ENCODE measurements at places on chromosomes 12 and 14.

GRCh38 chr14:92328664-92329255 lies 5.8 kb downstream of the SLC24A4 start:
- no peak for DNase-seq

DNA sequence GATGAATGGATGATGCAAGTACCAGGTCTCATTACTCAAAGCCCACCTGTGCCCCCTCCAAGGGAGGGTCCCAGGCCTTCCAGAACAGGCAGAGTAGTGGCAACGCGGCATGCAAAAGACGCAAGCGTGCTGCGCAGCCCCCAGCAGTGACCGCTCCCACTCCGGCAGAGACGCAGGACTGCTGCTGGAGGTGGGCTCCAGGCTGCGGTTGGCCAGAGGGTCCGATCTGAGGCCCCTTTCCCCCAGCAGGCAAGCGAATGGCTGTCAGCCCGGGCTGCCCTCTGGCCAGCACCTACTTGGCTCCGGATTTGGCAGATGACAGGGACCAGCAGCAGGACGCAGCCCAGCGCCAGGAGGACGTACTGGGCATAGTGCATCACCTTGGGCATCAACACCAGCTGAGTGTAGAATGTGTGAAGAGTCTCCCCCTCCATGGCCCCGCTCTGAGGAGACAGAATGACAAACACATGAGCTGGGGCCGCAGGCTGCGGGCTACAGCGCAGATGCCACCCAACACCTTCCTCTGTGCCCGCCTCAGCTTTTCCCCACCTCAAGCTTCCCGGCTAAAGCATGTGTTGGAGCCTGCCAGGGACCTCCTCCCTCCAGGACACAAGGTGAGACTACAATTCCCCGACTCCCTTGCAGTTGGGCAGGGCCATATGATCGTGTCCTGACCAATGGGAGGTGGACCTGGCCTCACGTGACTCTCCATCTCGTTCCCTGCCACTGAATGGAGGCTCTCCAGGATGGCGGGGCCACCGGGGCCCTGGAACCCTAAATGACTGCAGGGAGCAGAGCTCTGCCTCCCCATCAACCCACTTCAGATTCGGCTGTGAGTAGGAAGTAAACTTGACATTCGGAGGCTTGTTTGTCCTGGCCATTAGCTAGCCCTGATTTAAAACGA lies 77.4 kb downstream of the SCARB1 start:
- DNase-seq: no peak

- DNase-seq: no peak
Observed at GRCh38 chr12:103769240-103769945, 71.6 kb downstream of the NT5DC3 start.

- DNase-seq: no peak
Observed at GRCh38 chr12:116273813-116274550, 3.5 kb downstream of the MED13L start.

GRCh38 chr14:20626274-20626673 lies 15.2 kb downstream of the OR6S1 start:
- no peak for DNase-seq

DNA sequence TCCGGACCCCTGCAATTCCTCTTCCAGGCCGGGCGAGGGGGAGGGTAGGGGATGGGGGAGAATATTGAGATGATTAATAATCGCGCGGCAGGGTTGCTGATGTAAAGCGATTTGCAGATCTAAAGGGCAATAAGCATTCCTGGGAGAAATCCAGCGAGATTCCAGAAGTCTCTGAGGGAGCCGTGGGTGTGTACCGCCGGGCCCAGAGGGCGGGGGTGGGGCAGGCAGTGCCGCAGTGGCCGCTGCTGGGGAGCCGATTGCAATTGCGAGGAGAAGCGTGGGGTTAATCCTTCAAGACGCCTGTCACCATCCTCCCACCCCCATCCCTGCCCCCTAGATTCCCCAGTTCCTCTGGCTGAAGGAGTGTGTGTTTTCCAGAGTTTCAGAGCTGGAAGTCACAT lies 16.4 kb downstream of the FOS start:
- DNase-seq: no peak

GRCh38 chr12:3405821-3406220 lies 85.2 kb upstream of the PRMT8 start:
- no peak for DNase-seq

GRCh38 chr12:114740448-114740847 lies 56.5 kb upstream of the TBX3 start:
- no peak for DNase-seq

GRCh38 chr14:46381674-46382073 lies 269.9 kb downstream of the RPL10L start:
- no peak for DNase-seq

DNA sequence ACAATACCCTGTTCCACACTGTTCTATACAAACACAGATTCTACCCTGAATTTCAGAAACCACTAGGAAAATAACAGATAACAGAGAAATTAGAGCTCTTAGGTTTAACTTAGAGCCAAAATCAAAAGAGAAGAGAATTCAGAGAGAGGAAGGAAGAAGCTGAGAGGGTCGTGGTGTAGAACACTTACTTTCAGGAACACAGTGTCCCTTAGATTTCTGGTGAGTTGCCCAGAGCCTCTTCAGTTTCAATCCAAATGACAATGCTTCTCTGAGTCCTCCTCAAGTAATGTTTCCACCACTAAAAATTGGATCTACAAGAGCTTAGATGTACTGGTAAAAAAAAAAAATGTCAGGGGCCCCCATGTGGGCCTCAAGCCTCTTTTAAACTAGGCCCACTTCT lies 2.6 kb downstream of the YAF2 start:
- no peak for DNase-seq

GRCh38 chr12:54497883-54498282 lies 331 bp downstream of the NCKAP1L start:
- DNase-seq: no peak

- no peak for DNase-seq
Observed at GRCh38 chr12:63206909-63207308, 55.9 kb upstream of the AVPR1A start.

DNA sequence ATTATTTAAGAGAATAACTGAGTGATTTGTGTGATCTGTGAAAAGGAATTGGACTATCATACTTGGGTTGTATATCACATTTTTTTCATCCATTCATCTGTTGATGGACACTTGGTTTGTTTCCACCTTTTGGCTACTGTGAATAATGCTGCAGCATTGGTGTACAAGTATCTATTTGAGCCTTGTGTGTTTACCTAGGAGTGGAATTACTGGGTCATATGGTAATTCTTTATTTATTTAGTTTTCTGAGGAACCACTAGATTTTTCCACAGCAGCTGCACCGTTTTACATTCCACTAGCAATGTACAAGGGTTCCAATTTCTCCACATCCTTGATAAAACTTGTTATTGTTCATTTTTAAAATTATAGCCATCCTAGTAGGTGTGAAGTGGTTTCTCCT lies 56.1 kb downstream of the APAF1 start:
- DNase-seq: no peak

DNA sequence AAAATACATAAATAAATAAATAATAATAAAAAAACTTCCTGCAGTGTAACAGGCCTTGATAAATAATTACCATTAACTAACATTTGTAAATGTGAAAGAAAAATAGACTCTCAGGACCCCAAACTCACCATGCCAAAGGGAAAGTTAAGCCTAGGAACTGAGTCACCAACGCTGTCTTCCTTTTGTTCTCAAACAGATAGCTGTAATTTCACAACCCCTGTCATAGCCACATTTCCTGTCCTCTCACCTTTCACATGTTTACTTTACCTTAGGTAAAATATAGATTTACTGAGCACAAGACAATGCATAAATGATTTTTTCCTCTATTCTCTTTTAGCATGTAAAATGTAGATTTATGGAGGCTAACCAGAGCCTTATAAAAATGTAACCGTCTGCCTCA lies 35.9 kb upstream of the CHST11 start:
- DNase-seq: no peak

DNA sequence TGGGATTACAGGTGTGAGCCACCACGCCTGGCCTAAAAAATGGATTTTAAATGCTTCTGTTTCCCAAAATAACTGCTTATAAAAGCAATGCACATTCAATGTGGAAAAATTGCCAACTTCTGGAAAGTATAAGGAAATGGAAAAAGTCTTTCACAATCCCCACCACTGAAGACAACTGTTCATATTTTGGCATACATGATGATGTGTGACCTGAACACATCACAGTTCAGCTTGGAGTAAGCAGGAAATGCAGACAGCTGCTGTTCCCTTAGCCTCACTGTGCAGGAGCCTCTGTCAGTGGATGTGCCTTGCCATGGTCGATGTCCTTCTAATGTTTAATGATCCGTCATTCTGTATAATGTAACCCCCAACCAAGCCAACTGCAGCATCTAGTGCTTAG lies 5.2 kb downstream of the MTERF2 start:
- no peak for DNase-seq

GRCh38 chr12:89069431-89069830 lies 282.9 kb downstream of the DUSP6 start:
- DNase-seq: no peak

DNA sequence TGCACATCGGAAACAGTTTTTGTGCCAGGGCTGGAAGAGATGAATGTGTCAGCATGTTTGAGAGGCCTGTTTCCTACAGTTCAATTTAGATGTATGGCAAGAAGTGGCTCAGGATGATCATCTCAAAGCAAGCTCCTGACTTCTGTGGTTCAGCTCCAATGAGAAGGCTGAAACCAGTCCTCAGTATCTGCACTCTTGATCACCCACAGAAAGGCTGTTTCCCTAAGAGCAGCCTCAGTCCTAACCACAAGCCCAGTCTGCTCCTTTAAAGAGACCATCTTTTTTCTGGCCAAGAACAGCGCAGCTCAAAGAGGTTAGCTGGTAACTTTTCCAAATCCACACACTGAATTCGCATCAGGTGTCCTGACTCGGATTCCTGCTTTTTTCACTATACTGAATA lies 19.2 kb downstream of the CSRP2 start:
- no peak for DNase-seq

DNA sequence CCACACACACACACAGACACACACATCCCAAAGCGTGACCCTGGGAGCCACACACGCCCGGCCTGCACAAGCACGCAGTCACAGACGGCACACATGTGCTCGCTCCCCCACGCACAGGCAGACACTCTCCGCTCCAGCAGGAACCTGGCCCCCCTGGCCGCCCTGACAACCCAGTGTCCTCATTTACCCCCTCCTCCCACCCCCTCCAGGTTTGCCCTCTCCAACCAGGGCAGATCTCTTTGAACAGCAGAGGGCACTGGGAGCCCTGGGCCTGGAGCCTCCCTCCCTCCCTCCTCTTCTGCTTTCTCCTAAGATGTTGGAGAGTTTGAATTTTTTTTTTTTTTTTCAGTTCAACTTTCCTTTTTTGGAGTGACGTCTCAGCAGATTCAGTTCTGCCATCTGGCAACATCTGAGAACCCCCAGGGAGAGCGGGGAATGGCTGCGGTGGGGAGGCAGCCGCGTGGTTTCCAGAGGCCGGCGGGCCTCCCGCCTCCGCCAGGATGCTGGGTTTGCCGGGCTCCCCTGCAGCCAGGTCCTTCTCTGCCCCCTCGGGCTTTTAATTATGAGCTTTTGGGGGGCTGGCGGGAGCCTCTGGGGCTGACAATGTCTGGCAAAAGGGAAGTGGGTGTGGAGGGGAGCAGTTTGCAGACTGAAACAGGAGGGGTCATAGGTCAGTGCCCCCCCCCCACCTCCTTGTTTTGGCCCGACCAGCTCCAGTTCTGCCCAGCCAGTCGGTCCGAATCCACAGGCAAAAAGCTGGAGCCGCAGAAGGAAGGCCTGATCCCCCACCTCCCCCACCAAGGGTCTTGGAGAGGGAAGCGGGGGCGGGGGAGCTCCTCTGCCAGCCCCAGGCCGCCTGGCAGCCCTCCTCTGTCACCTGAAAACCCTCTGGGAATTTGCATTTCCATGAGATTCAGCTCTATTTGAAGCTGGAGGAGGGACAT lies 1.3 kb upstream of the NCOR2 start:
- no peak for DNase-seq

DNA sequence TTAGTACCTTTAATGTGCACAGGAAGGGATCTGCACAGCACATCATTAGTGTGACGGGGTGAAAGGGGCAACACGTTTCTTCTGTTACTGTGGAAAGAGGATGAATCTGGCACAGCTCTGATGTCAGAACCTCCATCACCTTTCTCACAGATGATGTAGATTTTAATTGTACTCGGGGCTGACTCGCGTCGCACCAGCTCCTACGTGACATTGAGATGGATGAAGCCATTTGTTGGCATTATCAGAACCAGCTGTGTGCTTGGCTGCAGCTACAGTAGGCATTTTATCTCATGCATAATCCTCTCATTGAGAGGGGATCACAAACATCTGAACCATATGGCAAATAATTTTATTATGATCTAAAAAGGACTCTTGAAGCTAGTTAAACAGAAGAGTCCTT lies 173.6 kb downstream of the PDZRN4 start:
- DNase-seq: no peak

- no peak for DNase-seq
Observed at GRCh38 chr12:69008520-69008919, 75.5 kb upstream of the CPM start.

GRCh38 chr14:54935958-54936357 lies 33.3 kb upstream of the GCH1 start:
- DNase-seq: no peak

DNA sequence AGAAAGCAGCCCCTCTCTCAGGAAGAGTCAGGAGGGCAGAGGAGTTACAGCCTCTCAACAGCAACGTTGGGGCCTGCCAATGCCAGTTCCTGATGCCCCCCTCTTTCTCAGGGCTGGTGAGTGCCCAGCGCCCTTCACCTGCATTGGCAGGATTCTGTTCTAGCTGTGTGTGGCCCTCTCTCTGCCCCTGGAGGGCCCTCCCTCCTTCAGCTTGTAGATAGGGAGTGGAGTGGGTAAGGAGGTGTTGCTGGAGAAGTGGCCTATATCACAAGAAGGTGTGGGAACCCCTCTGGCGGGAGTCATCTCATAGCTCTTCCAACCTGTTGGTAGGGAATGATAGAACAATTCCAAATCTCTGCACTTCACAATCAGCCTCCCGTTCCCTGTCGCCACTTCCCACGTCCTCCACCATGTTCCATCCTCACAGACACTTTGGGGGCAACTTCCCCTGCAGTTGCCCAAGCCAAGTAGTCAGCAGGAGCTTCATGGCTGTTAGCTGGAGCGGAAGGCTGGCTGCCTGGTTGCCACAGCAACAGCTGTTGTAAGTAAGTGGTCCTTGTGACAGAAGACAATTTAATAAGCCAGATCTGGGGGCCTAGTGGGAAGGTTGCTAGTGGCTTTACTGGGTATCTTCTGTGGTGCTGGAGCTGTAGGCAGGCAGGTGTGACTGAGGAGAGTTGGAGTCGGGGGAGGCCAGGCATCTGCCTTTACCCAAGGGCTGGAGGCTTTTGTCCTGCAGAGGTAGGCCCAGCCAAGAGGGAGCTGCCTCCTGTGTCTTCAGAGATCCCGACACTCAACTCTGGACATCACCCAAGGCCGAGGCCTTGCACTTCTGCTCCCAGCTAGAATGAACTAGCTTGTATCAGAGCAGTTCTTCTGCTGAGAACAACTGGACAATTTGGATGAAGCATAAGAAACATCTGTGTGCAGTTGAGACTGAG lies 38.4 kb downstream of the GALNT16 start:
- DNase-seq: no peak

DNA sequence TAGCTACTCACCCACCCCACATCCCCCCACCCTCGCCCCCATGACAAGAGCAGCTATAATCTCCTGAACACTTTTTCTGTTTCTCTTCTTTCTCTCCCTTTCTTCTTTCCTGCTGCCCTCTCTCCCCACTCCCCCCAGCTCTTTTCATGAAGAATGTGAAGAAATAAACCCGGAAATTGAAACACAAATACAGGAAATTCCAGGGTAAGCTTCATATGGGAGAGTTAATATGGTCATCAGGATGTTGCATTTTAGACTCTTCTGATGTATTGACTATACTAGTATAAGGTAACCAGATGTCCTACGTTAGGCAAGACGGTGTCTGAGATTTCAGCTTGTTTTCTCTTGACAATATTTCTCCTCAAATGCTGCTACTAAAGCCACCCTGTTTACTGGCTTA lies 41.6 kb upstream of the LRIG3 start:
- DNase-seq: no peak

Measured in activated CD4-positive, alpha-beta T cell treated with anti-CD3 and anti-CD28 coated beads, Interleukin-2, amount 50 U/mL, for 1 hour (primary cell).